HFFc6 (cell line): ENCODE measurements at places on chromosomes 1 and 21.

- no peak for DNase-seq
Observed at GRCh38 chr1:33377756-33378155, 53.1 kb downstream of the PHC2 start.

GRCh38 chr1:76330991-76331603, 256.6 kb downstream of the ST6GALNAC3 start:
- DNase-seq: peak; percentile 61

DNA sequence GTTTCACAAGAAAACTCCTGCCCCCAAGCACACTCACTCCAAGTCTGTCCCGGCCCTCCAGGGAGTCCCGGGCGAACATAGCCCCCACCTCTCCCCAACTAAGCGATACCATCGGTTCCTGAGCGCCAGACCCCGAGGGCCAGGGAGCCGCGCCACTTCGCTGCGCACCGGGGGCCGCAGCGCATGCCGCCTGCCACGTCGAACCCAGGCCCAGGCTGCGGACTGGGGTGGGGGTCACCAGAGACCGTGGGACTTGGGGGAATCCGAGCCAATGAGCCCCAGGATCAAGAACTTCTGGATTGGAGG, 801 bp downstream of the RSPO1 start:
- DNase-seq: no peak

DNA sequence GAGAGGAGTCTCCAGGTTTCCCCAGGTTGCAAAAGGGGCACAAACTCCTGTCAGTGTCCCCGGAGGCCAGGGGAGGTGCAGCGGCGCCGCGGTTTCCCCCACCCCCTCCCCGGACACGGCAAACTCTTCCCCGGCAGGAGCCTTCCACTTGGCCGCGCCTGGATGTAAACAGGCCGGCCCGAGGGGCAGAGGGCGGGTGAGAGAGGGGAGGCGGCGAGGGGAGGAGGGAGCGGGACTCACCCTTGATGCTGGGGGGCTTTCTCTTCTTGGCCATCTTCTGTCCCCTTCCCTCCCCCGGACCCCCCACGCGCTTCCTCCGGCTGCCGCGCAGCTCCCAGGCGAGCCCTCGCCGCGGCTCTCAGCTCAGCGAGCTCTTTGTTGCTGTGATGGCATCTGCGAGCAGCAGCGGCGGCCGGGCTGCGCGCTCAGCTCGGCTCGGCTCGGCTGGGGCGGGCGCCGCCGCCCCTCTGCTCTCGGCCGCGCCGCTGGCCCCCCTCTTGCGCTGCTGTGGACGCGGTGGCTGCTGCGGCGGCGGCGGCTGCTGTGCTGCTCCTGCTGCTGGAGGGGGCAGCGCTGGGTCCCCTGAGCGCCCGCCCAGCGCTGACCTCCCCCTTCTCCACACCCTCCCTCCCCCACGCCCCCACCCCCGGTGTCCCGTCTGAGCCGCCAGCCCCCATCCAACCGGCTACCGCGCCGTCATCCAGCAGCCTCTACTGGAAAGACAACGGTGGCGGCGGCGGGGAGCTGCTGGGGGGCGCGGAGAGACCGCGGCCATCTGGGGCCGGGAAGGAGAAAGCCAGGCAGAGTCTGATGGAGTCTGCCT, 4.9 kb upstream of the SLC44A5 start:
- DNase-seq: no peak

GRCh38 chr1:21935891-21936365, 1.2 kb downstream of the HSPG2 start:
- DNase-seq: no peak

GRCh38 chr1:223756806-223757700, 44.7 kb downstream of the CAPN2 start:
- DNase-seq: no peak
